ENCODE measurements at places on chromosomes 3 and 15. TPM values are rescaled to one million over a fixed set of nuclear protein-coding genes. Genes with fewer than 3 reads are reported as not detected.

- DNase-seq = no peak
Measured at GRCh38 chr3:180707896-180708295, 28.6 kb upstream of the CCDC39 start.

DNA sequence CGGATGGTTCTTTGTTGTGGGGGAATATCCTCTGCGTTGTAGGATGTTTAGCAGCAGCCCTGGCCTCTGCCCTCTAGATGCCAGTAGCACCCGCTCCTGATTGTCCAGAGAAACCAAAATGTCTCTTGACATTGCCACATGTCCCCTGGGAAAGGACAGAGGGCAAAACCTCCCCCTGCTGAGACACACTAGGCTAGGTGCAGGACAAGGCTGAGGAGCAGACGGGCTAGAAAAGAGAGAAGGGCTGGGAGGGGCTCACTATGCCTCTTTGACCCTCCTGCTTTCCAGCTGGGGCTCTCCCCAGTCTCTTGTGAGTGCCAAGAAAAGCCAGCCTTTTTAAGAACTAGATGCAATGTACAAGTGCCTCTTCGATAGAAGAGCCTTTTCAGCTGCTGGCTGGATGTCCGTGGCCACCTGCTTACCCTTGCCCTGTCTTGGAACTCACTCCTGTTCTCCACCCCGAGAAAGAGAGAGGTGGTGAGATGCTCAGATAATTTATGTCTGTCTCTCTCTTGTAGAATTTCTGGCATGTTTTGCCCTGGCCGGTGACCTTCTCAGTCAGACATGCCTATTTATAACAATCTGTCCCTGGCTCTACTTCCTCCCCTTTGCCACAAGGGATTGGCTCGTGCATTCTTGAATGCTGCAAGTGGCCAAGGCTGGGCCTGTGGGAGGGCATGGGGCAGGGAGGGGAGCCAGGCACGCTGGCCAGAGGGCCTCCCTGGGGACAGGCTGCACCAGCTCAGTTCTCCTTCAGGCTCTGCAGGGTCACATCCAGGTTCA is 142.6 kb downstream of the RPLP1 start:
- DNase-seq = no peak

DNA sequence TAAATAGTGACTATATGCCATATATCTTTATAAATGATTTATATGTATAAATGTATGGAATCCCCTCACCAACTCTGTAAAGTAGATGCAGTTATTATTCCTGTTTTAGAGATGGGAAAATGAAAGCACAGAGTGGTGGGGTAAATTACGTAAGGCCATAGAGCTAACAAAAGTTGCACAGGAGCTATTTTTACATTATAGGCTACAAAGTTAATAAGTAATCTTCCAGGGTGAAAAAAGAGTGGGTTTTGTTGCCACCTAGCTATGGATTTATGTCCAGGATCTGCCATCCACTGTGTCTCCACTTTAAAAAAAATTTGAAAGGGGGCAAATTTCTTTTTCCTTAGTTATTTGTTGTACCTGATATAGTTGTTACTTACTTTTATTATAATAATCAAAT is 235.7 kb downstream of the MCTP2 start:
- DNase-seq = no peak

DNA sequence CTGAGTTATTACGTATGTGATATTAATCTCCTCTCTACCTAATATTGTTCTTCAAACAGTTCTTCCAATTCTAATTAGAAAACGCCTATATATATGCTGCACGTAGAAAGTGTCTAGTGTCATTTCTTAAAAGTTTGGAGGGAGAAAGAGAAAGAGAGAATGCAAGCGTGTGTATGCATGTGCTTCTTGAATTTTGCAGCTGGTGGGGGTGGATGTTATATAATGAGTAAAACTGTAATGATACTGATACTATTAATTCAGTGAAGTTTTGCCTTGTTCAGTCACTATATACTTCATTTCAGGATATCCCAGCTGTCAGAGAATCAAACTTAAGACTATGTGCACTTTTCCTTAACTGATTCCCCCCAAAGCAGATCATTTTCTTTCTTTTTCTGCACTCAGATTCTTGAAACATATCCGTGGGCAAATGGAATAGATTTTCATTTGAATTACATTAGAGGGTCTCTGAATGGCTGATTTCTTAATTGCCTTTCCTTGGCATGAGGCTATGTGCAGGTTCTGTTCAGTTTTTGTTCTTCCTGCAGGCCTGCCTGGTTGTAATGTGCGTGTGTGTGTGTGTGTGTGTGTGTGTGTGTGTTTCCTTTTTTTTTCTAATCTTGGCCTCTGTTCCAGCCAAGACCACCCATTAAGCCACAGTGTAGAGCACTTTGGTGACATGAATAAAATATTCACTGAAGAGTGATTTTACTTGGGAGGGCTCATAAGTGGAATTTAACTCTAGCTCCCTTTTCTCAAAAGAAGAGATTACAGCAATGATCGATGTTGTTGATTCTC is 617.5 kb downstream of the RBMS3 start:
- DNase-seq = no peak

MOBP gene
- not detected for total RNA-seq

DNA sequence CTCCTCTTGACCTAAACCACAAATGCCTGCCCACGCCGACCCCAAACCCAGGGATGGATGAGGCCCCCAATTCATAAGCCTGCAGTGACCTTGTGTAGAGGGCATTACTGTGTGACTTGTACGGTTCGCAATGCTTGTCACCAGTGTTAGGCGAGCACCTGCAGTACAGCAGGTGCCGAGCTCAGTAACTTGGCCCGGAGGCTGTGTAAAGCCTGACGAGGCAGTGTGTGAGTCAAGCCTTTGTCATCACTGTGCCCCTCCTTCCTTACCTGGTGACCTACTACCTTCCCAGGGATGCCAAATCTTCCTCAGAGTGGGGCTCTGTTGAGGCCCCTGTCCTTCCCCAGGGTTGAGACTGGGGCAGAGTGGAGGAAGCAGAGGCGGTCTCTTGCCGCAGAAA is 37.2 kb upstream of the TMEM115 start:
- DNase-seq = no peak

- no peak for DNase-seq
Measured at GRCh38 chr15:89963301-89964231, 37.6 kb upstream of the ZNF710 start.

DNA sequence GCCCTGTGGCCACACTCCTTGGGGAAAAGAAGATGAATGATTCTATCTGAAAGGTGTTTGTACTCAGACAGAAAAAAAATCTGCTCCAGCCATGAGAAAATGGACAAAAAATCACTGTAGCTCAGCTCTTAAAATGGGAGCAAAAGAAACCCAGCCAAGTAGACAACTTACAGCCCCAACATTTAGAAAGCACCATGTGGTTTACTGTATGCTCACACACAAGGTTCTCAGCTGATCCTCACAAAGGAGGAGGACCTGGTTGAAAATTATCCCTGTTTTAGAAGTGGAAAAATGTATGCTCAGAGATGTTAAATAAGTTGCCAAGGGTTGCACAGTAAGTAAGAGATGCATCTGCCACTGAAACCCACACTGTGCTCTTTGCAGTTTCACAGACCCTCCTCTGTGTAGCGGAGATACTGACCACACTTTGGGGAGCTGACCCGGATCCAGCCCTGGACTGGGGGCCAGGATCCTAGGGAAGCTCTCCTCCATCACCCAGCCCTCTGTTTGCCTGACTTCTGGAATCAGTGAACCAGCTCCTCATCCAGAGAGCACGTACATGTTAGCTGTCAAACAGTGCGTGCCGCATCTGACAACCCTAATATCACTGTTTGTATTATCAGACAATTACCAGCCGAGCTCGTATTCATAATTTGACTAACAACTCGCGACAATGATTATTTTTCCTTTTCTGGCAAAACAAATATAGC is 32.7 kb upstream of the TPRG1 start:
- DNase-seq = no peak

GRCh38 chr15:91908391-91908790 is 54.9 kb downstream of the SLCO3A1 start:
- no peak for DNase-seq

CDHR4 gene
- total RNA-seq = not detected

- peak; percentile 73 for DNase-seq
Measured at GRCh38 chr3:69009559-69010410, 3.7 kb downstream of the EOGT start.

DNA sequence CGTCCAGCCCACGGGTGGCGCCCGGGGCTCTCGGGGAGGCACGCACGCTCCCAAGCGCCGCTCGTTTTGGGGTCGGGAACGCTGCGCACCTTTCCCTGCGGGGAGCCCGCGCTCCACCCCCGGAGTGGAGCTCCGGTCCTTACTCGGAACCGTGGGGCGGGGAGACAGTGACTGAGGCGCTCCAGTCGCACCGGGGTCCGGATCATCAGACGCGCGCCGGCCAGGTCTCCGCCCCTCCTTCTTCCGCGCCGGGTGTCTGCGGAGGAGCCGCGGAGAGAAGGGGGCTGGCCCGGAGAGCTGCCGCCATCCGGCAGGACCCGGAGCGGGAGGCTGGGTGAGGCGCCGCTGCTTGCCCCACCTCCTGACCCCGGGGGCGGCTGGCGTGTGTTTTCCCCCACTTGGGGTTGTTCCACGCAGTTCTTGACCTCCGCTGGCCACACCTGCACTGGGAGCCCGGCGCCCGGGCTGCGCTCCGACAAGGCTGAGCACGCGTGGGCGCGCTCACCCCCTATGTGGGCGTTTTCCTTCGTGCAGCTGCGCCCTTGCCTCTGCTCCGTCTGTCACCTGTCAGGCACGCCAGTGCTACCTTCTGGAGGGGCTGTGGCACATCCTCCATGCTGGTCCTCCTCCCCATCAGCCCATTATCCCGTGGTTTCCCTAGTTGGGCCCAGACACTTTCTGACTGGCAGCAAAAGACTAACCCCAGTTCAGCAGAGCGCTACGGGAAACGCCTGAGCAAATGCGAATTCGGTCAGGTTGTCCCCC is at the start of gene MCF2L2:
TSS of gene MCF2L2 (minus strand) at position 173 of the 765 bp plus-strand sequence. CDS start 642 bp downstream, outside the sequence.
- DNase-seq = peak; percentile 25

DNA sequence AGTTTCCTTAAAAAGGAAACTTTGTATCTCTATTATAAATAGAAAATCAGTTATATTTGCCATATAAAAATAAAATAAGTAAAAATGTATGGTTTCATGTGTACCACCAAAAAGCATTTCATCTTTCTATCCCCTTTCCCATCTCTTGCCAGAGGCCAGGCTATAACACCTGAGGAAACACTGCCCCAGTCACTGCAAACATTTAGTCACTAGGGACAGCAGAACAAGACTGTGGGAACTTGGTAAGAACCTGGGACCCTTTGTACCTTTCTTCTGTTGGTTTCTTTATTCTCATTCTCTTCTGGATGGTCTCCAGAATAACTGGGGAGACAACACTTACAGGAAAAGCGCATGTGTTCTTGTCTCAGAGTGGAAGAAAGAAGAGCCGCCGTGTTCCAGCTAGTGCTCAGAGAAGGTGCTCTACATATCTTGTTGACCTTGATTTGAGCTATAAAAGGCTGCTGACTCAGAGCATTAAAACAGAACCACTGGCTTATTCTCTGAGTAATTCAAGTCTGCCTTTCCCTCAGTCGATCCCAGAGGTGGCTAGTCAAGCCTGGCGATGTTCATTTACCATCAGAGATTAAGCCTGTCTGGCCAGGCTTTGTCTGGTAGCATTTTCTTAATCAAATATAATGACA is 361.6 kb downstream of the RBMS3 start:
- DNase-seq = peak; percentile 85

DNA sequence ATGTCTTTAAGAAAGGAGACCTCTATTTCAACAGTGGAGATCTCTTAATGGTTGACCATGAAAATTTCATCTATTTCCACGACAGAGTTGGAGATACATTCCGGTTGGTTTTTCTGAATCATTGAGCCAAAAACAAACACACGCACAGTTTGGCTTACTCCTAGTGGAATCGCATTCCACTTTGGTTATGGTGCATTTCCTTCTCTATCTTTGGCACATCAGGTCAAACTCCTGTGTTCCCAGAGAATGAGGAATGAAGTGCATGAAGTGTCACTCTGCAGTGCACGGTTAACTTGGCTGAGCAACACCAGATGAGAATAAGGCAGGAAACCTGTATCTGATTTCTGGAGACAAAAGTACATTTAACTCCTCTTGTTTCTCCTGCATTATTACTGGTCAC is 38.5 kb downstream of the HDC start:
- peak; percentile 17 for DNase-seq

DNA sequence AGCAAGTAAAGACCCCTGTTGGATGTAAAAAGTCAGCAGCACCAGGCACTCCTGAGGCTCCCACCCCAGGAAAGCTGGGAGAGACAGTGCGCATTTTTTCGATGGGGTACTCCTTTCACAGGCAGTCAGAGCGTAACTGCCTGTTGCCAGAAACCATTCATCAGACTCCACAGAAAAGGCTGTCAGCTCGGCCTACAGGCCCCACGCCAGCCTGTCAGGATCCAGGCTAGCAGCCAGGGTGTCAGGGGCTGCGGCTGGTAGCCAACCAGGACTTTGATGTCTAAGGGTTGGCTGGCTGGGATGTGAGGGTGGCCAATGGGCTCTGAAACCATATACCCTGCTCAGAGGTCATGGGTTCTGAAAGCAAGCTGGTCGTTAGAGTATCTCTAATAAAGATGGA is 164.5 kb downstream of the WNT5A start:
- DNase-seq = no peak

GRCh38 chr15:60389261-60390077 is 8.3 kb downstream of the ANXA2 start:
- peak; percentile 38 for DNase-seq

DNA sequence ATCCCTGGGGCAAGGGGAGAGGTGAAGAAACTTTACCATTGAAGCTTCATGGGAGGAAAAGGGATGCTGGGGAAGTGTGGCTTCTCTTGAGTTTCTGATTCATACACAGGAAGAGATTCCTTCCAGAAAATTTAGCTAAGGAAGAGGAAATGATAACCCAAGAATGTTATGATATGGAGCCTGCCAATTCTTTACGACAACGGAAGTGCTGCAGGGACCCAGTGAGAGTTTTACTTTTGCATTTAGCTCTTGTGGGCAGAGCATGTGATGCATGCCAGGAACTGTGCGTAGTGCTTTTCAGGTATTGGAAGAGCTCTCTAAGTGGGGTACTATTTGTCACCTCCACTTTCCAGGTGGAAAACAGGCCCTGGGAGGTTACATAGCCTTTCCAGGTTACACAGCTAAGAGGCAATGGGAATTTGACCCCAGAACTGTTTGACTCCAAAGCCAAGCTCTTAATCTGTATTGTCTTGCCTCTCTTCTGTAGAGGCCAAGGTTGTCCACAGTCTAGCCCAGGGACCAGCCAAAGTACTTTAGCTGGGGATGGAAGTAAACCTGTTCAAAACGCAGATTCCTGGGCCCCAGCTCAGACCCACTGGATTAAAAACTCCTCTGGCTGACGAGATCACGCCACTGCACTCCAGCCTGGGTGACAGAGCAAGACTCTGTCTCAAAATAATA is 23.0 kb downstream of the CMTM7 start:
- DNase-seq = no peak

TF gene
- not detected for total RNA-seq

Data from LHCN-M2 (cell line).